ENCODE measurements at places on chromosomes 3 and 15. TPM values are rescaled to one million over a fixed set of nuclear protein-coding genes. Genes with fewer than 3 reads are reported as not detected.

Gene IL17RD
- total RNA-seq, result 1.2 TPM

Gene THRB
- total RNA-seq, result not detected

- DNase-seq, result no peak
Measured at GRCh38 chr15:84822653-84823281, 5.6 kb downstream of the ALPK3 start.

DNA sequence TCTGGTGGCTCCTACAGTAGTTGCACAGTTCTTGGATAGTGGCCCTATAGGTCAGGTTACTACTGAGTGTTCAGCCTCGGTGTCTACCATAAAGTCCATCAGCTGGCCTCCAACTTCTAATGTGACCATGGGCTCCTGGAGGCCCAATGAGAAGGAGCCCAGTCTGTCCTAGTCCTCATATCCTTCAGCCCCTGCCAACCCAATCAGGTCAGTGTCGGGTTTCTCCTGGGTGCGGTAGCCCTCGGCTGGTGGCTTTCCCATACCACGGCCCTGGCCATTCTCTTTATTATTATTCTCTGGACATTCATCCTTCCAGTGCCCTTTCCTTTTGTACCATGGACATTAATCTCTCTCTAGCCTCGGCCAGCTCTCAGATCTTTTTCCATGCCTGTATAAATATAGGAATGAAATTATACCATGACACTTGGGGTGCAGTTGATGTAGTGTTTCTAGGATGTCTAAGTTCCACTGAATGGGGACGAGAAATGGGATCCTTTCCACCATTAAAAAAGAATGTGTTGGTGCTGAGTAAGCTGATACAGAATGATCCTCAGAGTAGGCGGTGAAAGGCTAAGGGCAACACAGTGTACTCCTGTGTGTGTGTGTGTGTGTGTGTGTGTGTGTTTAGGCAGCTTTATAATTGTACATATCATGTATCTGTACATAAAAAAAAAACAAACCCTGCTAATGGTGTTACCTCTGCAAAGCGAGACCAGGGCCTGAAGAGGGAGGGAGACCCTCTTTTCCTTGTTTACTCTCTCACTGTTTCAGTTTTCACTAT lies 19.3 kb upstream of the NOX5 start:
- DNase-seq, result no peak

- DNase-seq, result no peak
Measured at GRCh38 chr3:87997298-87997697, 61.5 kb downstream of the CGGBP1 start.

GRCh38 chr3:151556596-151556995 lies 95.7 kb upstream of the IGSF10 start:
- no peak for DNase-seq

DNA sequence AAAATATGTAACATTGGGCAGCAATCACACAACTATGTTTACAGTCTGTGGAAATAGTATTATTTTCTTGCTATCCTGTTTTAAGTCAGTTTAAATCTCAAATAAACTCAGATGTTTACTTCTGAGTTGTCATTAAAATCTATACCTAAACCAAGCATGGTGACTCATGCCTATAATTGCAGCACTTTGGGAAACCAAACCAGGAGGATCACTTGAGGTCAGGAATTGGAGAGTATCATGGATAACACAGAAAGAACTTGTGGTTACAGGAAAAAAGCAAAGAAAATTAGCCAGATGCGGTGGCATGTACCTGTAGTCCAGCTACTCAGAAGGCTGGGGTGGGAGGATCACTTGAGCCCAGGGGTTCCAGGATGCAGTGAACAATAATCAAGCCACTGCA lies 631.6 kb upstream of the EPHA6 start:
- no peak for DNase-seq

DNA sequence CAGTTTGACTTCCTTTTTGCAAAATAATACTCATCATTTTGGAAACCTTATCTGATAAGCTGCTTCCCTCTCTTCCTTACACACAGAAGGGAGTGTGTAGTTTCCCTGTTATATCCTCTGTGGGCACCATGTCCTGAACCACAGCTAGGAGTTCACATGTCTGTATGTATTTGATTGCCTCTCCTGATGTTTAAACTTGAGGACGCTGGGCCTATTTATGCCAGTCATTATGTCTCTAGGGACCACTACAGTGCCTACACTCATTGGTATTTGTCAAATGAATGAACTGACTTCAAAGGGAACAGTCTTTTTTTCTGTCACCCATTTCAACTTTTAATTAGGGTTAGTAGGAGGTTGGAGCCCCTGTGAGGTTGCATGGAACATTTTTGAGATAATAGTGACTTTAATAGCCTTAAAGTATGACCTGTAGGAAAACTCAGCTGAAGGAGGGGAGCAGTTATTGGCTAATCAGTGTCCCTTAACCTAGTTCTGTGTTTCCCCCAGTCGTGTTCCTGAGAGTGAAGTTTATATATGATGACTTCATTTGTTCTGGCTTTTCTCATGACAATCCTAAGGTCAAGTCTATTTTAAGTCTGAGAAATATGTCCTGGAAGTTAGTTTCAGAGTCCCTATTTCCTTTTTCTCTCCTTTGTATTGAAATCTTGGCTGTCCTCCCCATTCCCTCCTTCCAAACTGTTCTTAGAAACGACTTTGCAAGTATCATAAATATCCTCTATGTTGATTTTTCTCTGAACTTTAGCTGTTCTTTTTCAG lies 28.9 kb downstream of the PDE8A start:
- no peak for DNase-seq

- DNase-seq, result no peak
Measured at GRCh38 chr15:94586099-94586498, 354.7 kb downstream of the MCTP2 start.

Gene NMNAT3
- total RNA-seq, result not detected

GRCh38 chr15:31453558-31454318 lies 127.1 kb downstream of the KLF13 start:
- no peak for DNase-seq

- DNase-seq, result no peak
Measured at GRCh38 chr15:100900136-100900794, 18.9 kb upstream of the LRRK1 start.

- DNase-seq, result no peak
Measured at GRCh38 chr3:126996905-126997304, 14.0 kb downstream of the PLXNA1 start.

Gene TTC23
- total RNA-seq, result 9.0 TPM

GRCh38 chr15:42733027-42733426 lies 3.9 kb downstream of the CDAN1 start:
- DNase-seq, result no peak

Gene SHF
- total RNA-seq, result 35.4 TPM

GRCh38 chr3:158269942-158270341 lies 160.1 kb downstream of the RSRC1 start:
- no peak for DNase-seq

- DNase-seq, result no peak
Measured at GRCh38 chr3:171770689-171771620, 39.3 kb downstream of the PLD1 start.

DNA sequence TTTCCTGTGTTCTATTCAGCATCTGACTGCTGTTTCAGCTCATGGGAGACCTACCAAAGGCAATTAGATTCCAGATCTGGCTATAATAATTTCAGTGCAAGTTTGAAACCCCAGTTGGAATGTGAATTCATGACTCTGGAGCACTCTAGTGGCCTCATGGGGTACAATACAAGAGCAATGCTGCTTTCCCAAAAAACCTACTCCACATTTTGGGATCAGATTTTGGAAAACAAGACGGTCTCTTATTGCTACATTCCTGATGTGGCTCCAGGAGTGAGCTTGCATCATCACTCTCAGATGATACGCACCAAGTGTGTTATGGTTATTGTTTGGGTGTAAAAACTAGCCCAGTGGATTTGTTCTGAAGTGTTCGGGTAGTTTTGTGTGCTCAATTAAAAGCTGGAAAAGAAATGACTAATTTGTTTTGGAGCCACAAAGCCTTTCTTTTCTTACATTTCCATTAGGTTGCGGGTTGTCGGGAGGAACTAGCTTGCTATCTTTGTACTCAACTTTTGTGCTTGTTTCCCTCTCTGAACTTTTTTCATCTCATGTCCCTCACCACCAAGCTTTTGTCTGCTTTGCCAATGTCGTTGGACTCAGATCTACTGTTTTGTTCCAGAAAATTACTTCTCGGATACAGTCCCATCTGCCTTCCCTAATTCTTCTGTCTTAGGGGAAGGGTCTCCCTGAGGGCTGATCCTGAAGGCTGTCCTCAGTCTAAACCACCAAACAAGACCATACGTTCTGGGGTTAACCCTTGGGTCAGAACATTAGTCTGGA lies 272.1 kb downstream of the BBX start:
- DNase-seq, result no peak

Gene ARGFX
- not detected for total RNA-seq

- no peak for DNase-seq
Measured at GRCh38 chr3:135982922-135983581, 17.5 kb downstream of the PPP2R3A start.

Gene GOLGA8J
- not detected for total RNA-seq

DNA sequence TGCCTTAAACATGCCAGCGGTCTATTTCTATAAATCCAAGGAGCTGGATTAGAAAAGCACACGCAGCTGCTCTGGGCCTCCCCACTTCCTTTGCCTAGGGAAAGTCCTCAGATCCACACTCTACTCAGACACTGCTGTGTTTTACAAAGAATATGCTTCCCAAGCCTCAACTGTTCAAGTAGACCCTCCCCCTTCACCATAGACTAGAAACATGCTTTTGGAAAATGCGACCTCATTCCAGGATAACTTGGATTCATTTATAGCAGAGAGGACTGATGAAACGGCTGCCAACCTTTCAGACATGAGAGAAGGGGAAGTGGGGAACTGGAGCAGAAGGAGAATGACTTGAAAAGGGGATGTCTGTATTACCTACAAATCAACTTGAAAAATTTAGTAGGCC lies 64.0 kb downstream of the P3H2 start:
- no peak for DNase-seq

Gene ITIH1
- not detected for total RNA-seq

GRCh38 chr15:89556413-89557262 lies 18.6 kb upstream of the TICRR start:
- DNase-seq, result peak; percentile 84

- DNase-seq, result no peak
Measured at GRCh38 chr3:172591876-172592771, 68.9 kb upstream of the TNFSF10 start.

- DNase-seq, result no peak
Measured at GRCh38 chr3:16066975-16067374, 107.5 kb upstream of the GALNT15 start.

DNA sequence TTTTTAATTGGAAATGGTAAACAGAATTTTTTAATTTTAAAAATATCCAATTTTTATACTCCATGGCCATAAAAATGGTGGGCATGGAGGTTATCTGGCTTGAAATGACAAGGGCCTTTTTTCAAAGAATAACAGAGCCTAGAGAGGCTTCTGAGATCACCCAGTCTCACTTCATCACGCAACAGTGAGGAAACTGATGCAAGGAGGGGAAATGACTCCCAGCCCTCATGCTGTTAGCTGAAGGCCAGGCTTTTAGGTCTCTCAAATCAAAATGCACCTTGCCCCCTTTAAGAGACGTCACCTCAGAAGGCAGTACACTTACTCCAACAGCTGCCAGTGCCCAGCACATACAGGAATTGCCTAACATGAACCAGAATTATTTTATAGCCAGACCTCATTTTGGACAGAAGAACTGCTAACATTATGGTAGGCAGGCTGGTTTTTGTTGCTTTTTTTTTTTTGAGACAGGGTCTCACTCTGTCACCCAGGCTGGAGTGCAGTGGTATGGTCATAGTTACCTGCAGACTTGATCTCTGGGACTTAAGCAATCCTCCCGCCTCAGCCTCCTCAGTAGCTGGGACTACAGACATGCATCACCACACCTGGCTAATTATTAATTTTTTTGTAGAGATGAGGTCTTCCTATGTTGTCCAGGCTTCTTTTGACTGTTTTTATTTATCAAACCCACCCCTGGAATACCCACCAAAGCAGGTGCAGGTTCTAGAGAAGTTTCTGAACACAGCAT lies 9.1 kb downstream of the RAB43 start:
- DNase-seq, result no peak

Gene NPAP1
- not detected for total RNA-seq

Gene FAM81A
- total RNA-seq, result 0.76 TPM

GRCh38 chr3:54967731-54968161 lies 39.9 kb upstream of the LRTM1 start:
- DNase-seq, result no peak

GRCh38 chr15:92645051-92645631 lies 10.4 kb downstream of the FAM174B start:
- no peak for DNase-seq

GRCh38 chr3:185629554-185630181 lies 43.6 kb downstream of the SENP2 start:
- DNase-seq, result no peak

- no peak for DNase-seq
Measured at GRCh38 chr3:45719655-45720487, 30.7 kb downstream of the SACM1L start.

DNA sequence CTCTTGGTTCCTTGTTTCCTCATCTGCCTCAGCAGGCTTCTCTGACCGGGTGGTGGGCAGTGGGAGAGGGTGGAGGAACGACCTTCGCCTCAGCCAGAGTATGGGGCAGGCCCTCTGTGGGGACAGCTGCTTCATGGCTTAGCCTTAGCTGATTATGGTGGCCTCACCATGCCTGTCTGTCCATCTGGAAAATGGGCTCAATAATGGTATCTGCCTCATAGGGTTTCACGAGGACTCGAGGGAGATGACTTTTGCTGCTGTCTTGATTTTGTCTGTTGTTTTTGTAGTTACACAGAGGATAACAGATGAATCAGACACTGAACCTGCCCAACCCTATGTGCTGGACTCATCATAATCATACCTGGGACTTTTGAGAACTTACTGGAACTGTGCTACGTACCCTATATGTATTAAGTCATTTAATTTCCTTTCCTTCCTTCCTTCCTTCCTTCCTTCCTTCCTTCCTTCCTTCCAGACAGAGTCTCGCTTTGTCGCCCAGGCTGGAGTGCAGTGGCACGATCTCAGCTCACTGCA lies 46.5 kb downstream of the CDC25A start:
- DNase-seq, result no peak

GRCh38 chr15:31758126-31758525 lies 272.2 kb upstream of the CHRNA7 start:
- no peak for DNase-seq

DNA sequence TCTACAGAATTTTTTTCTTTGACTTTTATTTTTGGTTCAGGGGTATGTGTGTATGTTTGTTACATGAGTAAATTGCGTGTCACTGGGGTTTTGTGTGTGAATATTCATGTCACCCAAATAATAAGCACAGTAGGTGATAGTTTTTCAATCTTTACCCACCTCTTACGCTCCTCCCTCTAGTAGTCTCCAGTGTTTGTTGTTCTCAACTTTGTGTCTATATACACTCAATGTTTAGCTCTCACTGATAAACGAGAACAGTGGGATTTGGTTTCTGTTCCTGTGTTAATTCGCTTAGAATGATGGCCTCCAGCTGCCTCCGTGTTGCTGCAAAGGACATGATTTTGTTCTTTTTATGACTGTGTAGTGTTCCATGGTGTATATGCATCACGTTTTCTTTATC lies 54.4 kb downstream of the MEF2A start:
- no peak for DNase-seq

Gene SPINK8
- not detected for total RNA-seq

Gene LCMT2
- 11.1 TPM for total RNA-seq

Gene SPATA12
- 3.9 TPM for total RNA-seq

Gene DLEC1
- not detected for total RNA-seq

- peak; percentile 80 for DNase-seq
Measured at GRCh38 chr3:134918441-134918840, 123.4 kb downstream of the EPHB1 start.

- no peak for DNase-seq
Measured at GRCh38 chr3:30122359-30122758, 484.0 kb upstream of the TGFBR2 start.

Gene NRROS
- total RNA-seq, result 1.0 TPM

Gene RPL4
- total RNA-seq, result 5,820 TPM
